Mammary microvascular endothelial cell (primary cell): ENCODE measurements at places on chromosomes 6 and 20. TPM values are rescaled to one million over a fixed set of nuclear protein-coding genes. Genes with fewer than 3 reads are reported as not detected.

Gene C20orf202
- total RNA-seq, result not detected in 2 replicates

Gene METTL24
- not detected in 2 replicates for total RNA-seq

Gene OVOL2
- not detected in 2 replicates for total RNA-seq

Gene SPAG4
- 3.2 and 5.1 TPM in 2 replicates for total RNA-seq

Gene HLA-E
- 591 and 594 TPM in 2 replicates for total RNA-seq

Gene LATS1
- total RNA-seq, result 11.0 and 11.5 TPM in 2 replicates

Gene SOX4
- 45.2 and 46.5 TPM in 2 replicates for total RNA-seq

Gene SIRPD
- not detected in 2 replicates for total RNA-seq

Gene CEP57L1
- 17.4 and 19.9 TPM in 2 replicates for total RNA-seq

Gene SNAI1
- 11.3 and 12.2 TPM in 2 replicates for total RNA-seq

Gene LHFPL5
- total RNA-seq, result 0.20 TPM in 1 of 2 replicates, not detected in the other

Gene RIPOR2
- total RNA-seq, result 0.33 and 1.0 TPM in 2 replicates

Gene MYB
- total RNA-seq, result not detected in 2 replicates

Gene LY6G6F
- total RNA-seq, result not detected in 2 replicates

Gene RAB23
- total RNA-seq, result 10.1 and 11.1 TPM in 2 replicates

Gene NRSN2
- 32.0 and 35.9 TPM in 2 replicates for total RNA-seq

Gene AVP
- not detected in 2 replicates for total RNA-seq

Gene BPIFA2
- not detected in 2 replicates for total RNA-seq

Gene OLIG3
- total RNA-seq, result not detected in 2 replicates
